Frontal cortex (tissue), 4 donors: ENCODE measurements at places on chromosomes 4 and X. TPM values are rescaled to one million over a fixed set of nuclear protein-coding genes. Genes with fewer than 3 reads are reported as not detected.

The KLHL4 gene
- total RNA-seq = 31.4 TPM

The RPL9 gene
- total RNA-seq = 5,917 TPM

The HTN1 gene
- total RNA-seq = not detected

The CDX4 gene
- not detected for total RNA-seq

The SCLT1 gene
- total RNA-seq = 89.3 TPM

The GAGE2A gene
- total RNA-seq = not detected

The TMEM271 gene
- 15.9 TPM for total RNA-seq

The PNMA3 gene
- total RNA-seq = 12.6 TPM

The XAGE2 gene
- not detected for total RNA-seq

The MGARP gene
- 0.82 TPM for total RNA-seq

The NR0B1 gene
- total RNA-seq = 0.41 TPM

DNA sequence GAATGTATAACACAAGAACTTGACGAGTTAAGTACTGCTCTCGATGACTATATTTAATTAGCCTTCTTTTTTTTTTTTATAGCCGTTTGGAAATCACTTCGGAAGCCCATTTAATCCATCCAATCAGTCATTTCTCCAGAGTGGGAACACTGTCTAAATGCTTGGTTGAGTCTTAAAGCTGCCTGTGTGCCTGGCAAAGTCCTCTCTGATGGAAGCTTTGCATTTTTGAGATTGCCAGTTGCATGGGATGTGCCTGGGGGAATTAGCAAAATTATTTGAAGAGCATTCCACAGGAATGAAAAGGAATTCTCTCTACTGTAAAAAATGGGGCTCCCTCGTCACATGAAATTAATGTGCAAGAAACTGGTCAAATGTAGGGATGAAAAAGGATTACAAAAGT is 398.8 kb upstream of the RPS6KA3 start:
- DNase-seq = no peak

- DNase-seq = no peak
Measured at GRCh38 chr4:77175201-77175611, 18.2 kb downstream of the CCNG2 start.

DNA sequence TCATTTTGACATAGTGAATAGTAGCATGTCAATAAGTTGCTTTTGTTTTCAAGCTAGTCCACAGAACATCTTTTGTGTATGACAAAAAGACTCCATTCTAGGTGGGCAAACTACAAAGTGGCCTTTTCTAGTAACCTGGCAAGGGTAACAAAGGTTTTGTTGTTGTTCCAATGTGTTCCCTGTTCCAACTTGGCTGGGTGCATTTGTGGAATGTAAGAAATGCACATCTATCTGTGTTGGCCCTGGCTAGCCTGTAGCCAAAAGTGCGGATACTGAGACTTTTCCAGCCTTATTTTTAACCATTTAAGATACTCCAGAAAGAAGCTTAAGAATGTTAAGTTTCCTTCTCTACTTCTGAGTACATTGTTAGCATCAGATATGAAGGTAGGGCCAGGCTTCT is 118.7 kb upstream of the CHRDL1 start:
- no peak for DNase-seq

GRCh38 chr4:168150420-168151050 is 58.2 kb downstream of the ANXA10 start:
- DNase-seq = no peak

- no peak for DNase-seq
Measured at GRCh38 chr4:47372561-47372960, 90.9 kb downstream of the COMMD8 start.

- no peak for DNase-seq
Measured at GRCh38 chr4:99336553-99336952, 15.4 kb upstream of the ADH1B start.

DNA sequence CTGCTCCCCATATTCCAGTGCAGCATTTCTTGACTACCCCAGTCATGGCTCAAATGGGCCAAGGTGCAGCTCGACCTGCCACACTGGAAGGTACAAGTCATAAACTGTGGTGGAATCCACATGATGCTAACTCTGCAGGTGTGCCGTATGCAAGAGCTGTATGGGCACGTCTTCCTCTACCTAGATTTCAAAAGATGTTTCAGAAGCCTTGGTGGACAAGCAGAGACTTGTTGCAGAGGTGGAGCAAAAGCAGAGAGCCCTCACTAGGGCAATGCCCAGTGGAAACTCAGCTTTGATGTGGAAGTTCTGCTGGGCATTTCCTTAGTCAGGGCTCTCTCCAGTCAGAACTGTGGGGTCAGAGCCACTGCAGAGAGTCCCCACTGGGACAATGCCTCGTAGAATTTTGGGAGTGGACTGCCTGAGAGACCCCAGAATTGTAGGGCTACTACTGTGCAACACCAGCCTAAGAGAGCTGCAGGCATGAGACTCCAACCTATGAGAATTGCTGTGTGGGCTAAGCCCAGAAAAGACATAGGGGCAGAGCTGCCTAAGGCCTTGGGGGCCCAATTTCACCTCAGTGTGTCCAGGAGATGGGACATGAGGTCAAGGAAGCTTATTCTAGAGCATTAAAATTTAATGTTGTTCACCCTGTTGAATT is 65.7 kb downstream of the BEX3 start:
- no peak for DNase-seq

- DNase-seq = no peak
Measured at GRCh38 chr4:109826719-109827118, 1.1 kb upstream of the RRH start.

GRCh38 chrX:102765217-102765616 is 44.7 kb downstream of the GPRASP3 start:
- no peak for DNase-seq

GRCh38 chr4:76307660-76308014 is 1.1 kb downstream of the STBD1 start:
- no peak for DNase-seq

DNA sequence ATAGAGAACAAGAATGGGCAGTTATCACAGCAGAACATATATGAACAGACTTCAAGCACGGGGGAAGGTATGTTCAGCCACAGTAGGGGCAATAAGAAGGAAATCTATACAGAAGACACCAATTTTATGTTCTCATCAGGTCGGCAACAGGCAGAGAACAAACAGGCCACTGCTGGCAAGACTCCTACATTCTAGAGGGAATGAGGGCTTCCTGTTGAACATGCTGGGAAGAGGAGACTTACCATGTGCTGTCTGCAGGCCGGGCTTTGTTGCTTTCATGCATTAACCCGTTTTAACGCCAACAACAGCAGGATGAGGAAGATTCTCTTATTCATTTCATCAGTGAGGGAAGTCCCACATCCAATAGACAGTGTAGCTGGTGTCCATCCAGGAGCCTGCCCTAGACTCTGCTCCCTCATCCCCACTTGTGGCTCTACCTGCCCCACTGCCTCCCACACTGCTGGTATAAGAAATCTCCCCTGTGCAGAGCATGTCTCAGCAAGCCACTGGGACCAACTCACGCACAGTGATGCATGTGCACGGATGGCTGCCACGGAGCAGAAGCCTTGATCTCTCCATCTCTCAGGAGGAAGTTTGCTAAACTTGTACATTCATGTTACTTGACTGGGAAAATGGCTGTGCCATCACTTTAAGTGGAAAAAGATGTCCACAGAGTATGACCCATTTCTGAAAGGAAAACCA is 84.5 kb downstream of the ACOX3 start:
- no peak for DNase-seq

DNA sequence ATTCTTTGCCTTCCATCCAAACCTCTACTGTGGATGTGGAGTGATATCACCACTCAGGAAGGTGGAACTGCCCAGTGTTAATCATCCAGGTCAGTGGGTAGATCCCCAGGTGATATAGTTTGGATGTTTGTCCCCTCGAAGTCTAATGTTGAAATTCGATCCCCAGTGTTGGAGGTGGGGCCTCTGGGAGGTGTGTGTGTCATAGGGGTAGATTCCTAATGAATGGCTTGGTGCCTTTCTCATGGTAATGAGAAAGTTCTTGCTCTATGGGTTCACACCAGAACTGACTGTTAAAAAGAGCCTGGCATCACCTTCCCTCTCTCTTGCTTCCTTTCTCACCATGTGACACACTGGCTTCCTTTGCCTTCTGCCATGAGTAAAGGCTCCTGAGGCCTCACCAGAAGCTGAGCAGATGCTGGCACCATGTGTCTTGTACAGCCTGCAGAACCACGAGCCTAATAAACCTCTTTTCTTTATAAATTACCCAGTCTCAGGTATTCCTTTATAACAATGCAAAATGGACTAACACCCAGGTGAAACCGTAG is 6.8 kb upstream of the SOWAHB start:
- no peak for DNase-seq

DNA sequence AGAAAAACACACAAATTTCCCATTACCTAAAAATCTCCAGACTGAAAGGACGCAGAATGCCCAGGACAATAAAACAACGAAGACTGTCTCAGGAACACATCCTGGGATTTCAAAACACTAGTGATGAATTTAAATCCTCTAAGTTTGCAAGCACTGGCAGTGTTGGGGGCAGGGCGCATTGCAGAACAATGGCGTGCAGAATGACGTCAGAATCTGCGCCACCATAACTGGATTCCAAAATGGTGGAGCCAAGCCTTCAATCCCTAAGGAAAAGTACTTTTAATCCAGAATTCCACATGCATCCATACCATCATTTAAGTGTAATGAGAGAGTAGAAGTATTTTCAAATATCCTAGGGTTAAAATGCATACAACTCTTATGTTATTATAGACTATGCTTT is 679.1 kb downstream of the TRIML1 start:
- DNase-seq = no peak

- DNase-seq = no peak
Measured at GRCh38 chr4:89860971-89861370, 24.0 kb upstream of the SNCA start.

- no peak for DNase-seq
Measured at GRCh38 chr4:6575503-6576240, 683 bp downstream of the MAN2B2 start.

- no peak for DNase-seq
Measured at GRCh38 chr4:179040259-179040658, 1598.0 kb upstream of the AGA start.

- no peak for DNase-seq
Measured at GRCh38 chr4:40434126-40434687, 99.1 kb downstream of the CHRNA9 start.

DNA sequence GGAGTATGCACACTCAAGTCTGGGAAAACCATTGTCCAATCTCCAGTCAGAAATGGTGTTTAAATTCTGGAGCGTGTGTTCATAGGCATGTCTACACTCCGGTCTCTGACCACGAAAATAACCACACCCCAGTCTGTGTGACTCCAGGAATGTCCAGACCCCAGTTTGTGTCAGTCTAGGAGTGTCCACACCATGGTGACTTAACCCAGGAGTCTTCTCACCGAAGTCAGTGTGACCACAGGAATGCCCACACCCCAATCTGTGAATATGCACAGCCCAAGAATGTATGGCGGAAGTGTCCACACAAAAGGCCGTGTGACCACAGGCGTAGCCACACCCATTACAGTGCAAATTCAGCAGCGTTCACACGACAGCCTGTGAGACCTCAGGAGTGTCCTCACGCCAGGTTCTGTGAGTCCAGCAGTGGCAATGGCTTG is 11.4 kb downstream of the FTSJ1 start:
- no peak for DNase-seq

GRCh38 chr4:53786632-53787031 is 195.3 kb upstream of the LNX1 start:
- DNase-seq = no peak

GRCh38 chr4:21198683-21199082 is 498.4 kb downstream of the PACRGL start:
- no peak for DNase-seq

DNA sequence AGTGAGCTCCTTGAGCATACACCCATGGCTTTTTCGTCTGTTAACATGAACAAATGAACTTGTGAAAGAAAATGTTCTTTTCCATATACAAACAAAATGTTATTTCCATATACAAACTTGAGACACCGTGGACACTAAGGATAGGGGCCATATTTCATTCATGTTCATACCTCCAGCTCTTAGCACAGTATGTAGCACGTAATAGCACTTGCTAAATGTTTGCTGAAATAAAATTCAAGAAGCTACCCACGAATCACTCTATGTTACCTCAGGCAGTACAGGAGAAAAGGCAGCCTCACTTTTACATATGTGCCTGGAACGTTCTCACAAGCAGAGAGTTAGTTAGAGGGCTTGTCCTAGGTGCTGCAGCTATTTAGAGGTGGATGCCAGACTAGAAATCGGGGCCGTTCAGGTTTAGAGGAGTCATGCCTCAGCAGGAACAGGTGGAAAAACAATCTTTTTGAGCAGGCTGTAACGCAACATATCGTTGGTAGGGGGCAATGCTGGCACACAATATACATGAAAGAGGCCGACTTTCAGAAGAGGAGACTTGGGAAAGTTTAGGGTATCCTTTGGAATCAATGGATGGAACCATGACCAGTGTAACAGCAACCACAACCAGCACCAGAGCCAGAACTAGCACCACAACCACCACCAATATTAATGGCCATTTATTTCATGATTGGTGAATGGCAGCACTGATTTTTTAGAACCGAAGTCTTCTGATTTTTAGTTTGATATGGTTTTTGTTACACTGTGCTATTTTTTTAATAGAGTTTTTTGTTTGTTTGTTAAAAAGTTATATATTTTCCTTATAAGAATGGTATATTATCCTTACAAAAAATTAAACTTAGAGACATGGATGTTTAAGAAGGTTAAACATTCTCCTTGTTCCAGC is 14.8 kb upstream of the PAQR3 start:
- no peak for DNase-seq

GRCh38 chr4:41287852-41288251 is 31.1 kb downstream of the UCHL1 start:
- no peak for DNase-seq

- DNase-seq = no peak
Measured at GRCh38 chr4:82256718-82257117, 117.1 kb downstream of the HNRNPD start.

- no peak for DNase-seq
Measured at GRCh38 chr4:5215321-5215720, 164.0 kb downstream of the STK32B start.
